ENCODE measurements at places on chromosomes 12 and 14.

DNA sequence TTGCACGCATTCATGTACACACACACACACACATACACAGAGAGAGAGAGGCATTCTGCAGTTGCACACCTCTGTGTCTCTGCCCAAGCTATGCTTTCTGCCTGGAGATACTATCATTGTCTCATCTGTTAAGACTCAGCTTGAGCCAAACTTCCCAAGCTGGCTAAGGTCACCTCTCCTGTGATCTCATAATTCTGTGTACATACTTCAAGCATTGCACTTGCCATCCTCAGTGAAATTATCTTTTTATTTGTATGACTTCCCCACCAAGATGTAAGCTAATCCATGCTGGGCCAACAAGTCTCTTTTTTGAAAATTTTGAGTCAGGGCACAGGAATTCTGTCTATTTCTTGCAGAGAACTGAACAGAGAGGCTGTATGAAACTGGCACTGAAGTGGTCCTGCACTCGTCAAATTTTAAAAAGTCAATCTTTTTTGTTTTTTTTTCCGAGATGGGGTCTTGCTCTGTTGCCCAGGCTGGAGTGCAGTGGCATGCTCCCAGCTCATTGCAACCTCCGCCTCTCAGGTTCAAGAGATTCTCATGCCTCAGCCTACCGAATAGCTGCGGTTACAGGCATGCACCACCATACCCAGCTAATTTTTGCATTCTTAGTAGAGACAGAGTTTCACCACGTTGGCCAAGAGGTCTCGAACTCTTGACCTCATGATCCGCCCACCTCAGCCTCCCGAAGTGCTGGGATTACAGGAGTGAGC, 44.3 kb downstream of the TMTC1 start:
- no peak for DNase-seq

DNA sequence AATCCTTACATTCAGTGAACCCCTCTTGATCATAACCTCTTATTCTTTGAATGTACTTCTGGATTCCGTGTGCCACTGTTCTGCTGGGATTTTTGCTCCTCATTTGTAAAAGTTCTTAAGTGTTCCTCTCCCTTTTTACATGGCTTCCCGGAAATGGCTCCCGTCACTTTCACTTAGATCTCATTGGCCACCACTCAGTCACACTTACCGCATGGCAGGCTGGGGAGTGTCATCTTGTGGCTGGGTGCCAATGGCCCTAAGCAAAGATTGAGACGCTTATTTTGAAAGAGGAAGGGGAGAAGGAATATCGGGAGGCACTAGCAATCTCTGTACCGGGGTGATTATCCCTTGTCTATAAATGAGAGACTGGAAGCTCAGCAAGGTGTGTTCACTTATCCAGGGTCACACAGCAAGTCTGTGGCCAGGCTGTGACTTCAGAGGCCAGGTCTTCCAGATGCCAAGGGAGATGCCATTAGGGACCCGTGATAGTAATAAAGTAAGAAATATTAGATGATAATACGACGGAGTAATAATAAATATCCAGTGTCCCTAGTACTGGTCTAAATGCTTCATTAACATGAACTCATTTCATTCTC, 68.8 kb downstream of the RNFT2 start:
- no peak for DNase-seq

GRCh38 chr12:28550757-28551704, 360.8 kb downstream of the CCDC91 start:
- no peak for DNase-seq

DNA sequence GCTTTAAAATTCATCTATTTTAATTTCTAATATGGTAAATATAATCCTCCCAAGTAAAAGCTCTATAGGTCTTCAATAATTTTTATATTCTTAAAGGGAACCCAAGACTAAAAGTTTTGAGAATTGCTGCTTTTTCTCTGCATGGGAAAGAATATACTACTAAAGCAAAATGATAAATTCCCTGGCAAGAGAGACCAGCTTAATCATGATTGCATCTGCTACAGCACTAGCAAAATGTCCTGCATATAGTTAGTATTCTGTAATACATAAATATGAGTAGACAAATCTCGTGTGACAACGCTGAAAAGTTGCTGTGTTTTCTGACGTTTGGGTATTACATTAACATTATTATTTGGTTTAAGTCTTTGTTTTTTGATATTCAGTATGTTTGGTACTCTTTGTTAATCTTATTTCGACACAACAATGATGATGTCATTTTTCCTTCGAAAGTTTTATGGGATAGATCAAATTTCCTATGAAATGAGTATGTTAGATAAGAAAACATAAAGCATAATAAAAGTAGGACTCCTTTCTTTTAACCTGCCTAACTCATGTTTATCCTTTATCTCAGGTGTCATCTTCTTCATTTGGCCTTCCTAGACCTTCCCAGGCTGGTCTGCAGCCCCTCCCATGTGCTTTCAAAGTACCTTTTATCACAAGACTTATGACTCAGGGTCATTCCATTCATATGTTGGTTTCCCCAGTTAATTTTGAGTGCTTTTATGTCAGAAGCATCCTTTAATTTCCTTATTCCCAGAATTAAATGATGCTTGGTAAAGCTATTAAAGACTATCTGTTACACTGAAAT, 321.9 kb downstream of the RAD51B start:
- no peak for DNase-seq

DNA sequence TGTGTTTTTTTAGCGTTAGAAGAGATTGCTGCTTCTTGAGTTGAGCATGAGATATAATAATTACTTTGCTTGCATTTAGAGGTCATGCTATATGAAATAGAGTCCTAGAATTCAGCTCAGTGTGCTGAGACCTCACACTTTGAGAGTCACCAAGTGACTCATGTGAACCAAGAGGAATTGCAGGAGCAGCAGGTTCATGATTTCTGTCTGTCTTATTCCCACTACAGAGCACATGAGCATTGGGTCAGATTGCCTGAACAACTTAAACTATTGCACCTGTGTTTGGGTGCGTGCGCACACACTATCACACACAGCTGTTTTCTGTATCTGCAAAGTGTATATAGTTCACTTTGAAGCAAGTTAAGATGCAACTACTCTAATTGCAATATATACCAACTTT, 109.3 kb downstream of the FGD4 start:
- no peak for DNase-seq

GRCh38 chr12:16347391-16348298, at the start of gene MGST1:
TSS of gene MGST1 (plus strand) at chr12:16347645. CDS start at chr12:16354253, 6,608 bp downstream.
- no peak for DNase-seq

- DNase-seq, result no peak
These were observed 62.8 kb downstream of the TMCC3 start for GRCh38 chr12:94587266-94588241.

DNA sequence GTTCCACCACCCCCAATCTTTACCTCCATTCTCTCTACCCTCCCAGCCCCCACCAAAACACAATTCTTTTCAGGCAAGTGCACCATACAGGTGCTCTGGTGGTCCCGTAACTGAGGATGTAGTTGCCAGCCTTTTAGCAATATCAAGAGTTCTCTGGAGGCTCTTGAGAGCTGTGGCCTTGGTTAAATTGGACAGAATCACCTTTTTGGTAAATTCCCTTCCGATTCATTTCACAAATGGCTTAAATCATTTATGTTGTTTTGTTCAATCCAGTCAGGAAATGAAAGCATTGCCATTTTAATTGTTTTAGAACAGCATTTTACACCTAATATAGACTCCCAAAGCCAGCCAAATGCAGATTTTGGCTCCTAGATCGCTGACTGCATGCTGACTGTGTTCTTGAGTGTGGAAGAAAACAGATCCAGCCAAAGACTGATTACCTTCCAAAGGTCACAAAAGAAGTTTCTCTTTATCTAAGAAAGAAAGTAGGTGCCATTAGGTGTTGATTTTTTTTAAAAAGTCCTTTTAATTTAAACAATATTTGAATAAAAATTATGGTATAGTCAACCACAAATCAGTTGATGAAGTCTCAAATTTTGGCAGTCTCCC, 25.6 kb downstream of the CRADD start:
- DNase-seq, result no peak

DNA sequence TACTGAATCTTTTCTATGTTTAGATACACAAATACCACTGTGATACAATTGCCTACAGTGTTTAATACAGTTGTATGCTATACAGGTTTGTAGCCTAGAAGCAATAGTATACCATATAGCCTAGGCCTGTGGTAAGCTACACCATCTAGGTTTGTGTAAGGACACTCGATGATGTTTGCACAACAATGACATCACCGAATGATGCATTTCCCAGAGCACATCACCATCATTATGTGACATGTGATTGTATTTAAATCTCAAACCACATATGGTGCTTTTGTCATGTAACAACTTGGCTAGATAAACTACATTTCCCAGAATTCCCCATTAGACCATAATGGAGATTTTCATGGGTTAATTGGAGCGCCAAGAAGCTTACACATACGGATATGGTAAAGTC, 128.4 kb upstream of the CPNE8 start:
- DNase-seq, result no peak

DNA sequence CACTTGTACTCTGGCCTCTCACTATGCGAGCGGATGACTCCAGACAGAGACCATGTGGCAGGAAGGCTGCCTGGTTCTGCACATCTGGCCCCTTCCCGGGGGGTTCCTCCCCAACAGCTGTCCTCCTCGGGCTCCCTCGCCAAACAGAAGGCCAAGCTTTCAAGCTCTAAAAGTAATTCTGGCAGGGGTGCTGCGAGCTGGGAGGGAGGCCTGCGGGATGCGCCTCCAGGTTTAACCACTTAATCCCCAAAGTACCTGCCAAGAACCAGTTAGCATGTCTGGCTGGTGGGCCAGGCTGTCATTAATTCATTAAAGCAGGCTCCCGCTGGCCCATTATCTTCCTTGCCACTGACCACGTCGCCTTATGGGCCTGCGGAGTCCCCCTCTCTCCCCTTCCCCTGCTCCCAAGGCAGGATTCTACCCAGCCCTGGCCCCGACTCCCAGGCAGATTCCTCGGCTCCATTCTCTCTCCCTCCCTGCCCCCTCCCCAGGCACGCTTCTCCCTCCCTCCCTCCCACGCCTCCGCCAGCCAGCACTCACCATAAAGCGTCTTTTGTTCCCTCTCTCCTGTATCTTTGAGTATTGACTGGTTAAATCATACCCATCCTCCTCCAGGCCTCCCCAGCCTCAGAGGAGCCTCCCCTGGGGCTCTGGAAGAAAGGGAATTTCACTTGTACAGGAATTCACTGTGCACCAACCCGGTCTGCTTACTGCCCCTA, 4.9 kb downstream of the HRK start:
- DNase-seq, result no peak

DNA sequence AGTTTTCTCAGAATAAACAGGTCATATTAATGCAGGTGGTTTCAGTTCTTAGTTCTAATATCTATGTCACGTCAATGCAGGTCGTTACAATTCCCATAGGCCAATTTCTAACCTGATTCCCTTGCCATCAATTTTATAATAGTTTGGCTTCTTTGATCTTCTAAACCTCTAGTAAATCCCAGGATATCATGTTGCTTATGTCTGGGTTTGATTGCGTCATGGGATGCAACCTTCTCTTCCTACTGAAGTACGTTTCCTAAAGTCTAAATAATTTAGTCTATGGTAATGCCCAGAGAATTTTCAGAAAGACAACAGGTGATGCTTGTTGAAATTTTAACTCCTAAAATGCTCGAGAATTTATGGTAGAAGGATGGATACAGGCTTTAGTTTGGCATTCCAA, 19.2 kb downstream of the TAS2R7 start:
- no peak for DNase-seq

- no peak for DNase-seq
These were observed 60.4 kb upstream of the SINHCAF start for GRCh38 chr12:31386364-31386777.

GRCh38 chr12:14187966-14188365, 177.5 kb upstream of the ATF7IP start:
- no peak for DNase-seq

DNA sequence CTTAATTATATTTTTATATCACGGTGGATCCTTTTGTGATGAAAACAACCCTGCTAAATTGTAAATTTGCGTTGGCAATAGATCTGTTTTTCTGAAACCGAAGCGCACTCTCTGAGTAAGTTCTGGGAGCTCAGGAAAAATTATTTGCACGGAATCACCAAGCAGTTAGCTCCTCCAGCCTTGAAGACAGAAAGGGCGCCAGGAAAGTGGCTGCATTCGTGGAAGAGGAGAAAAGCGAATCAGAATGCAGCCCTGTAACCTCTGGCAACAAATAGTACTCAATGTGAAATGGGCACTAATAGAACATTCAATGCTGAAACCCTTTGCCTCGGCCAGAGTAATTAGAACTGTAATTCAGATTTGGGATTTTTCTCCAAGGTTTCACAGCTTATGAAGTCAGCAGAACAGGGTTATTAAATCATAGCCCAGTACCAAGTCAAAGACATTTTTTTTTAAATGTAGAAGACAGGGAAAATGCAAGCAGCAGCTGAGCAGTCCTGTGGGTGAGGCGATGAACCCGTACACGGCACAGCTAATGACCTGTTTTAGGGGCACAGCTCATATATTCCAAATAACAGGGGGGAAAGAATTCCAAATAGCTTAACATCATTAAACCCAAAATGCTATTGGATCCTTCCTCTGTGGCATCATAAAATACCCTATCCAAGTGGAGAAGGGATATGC, 251.4 kb downstream of the EGLN3 start:
- no peak for DNase-seq

- DNase-seq, result no peak
These were observed 691.6 kb downstream of the TMTC2 start for GRCh38 chr12:83378186-83378727.

- no peak for DNase-seq
These were observed 36.2 kb upstream of the RESF1 start for GRCh38 chr12:31923063-31923412.

DNA sequence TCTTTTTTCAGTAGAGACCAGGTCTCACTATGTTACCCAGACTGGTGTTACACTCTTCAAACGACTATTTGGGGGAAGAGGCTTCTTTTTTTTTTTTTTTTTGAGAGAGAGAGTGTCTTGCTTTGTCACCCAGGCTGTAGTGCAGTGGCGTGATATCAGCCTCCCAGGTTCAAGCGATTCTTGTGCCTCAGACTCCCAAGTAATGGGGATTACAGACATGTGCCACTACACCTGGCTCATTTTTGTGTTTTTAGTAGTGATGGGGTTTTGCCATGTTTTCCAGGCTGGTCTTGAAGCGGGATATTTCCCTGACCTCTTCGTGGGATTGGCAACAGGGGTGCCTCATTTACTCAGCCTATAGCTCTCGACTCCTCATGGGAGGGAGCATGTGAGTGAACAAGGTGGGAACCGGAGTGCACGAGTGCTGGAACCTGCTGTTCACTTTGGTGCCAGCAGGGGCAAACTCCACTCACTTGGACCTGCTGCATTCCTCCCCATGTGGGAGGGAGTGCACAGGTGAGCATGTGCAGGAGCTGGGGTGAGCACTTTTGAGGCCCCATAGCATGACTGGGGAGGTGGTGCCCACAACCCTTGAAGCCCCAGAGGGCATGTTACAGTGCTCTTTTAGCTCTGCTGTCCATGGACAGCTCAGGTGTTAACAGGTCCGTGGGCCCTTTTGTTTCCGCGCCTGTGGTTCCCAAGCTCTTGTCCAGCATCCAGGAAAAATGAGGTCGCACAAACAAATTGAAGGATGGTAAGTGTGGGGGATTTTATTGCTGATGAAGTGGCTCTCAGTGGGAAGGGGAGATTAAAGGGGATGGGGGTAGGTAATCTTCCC, 79.1 kb upstream of the HECTD1 start:
- no peak for DNase-seq

- DNase-seq, result no peak
These were observed 1123.0 kb downstream of the LRFN5 start for GRCh38 chr14:42729681-42730080.

- DNase-seq, result no peak
These were observed 6.8 kb upstream of the PSMA6 start for GRCh38 chr14:35285168-35286002.

- DNase-seq, result no peak
These were observed 10.8 kb downstream of the PLA2G1B start for GRCh38 chr12:120316798-120317223.

GRCh38 chr12:105256921-105257320, 20.9 kb upstream of the APPL2 start:
- DNase-seq, result no peak

GRCh38 chr14:79278798-79279644, 932.3 kb downstream of the DIO2 start:
- DNase-seq, result no peak

Measured in SW 1271 (cell line).